Right kidney (tissue), 9 donors: ENCODE measurements at places on chromosomes 12 and 14.

DNA sequence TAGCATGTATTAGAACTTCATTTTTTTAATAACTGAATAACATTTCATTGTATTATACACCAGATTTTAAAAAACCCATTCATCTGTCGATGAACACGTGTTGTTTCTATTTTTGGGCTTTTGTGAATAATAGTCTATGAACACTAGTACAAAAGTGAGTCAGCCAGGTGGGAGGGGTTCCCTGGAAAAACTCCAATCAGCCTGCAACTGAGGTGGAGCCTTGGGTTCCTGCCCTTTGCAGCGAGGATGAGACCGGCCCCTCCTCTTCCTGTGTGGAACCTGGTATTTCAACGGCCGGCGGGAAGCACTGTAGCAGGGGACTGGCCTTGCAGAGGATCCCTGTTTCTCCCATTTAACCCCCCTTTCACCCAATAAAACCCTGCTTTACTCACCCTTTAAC, 56.1 kb downstream of the LMNTD1 start:
- DNase-seq = no peak

- DNase-seq = no peak
Measured at GRCh38 chr14:31864937-31865855, 211.9 kb upstream of the ARHGAP5 start.

DNA sequence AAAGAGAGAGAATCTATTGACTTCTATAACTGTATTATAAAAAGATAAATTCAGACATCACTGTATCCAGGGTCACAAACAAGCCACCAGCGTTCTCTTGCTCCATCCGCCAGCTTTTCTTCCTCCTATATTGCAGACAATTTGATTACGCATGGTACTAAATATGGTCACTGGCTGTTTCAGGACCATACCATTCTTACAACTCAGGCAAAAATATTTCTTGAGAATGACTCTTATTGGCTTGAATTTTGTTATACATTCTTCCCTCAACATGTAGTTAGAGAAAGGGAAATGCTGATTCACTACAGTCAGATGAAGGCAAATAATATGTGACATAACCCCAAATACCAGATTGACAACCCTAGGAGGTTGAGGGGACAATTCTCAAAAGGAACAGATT, 101.3 kb downstream of the SLC6A15 start:
- DNase-seq = no peak

GRCh38 chr12:26939953-26940352, 1.7 kb downstream of the FGFR1OP2 start:
- no peak for DNase-seq

- DNase-seq = no peak
Measured at GRCh38 chr12:22223356-22223755, 111.2 kb downstream of the ST8SIA1 start.

- no peak for DNase-seq
Measured at GRCh38 chr12:89179245-89179644, 173.1 kb downstream of the DUSP6 start.

DNA sequence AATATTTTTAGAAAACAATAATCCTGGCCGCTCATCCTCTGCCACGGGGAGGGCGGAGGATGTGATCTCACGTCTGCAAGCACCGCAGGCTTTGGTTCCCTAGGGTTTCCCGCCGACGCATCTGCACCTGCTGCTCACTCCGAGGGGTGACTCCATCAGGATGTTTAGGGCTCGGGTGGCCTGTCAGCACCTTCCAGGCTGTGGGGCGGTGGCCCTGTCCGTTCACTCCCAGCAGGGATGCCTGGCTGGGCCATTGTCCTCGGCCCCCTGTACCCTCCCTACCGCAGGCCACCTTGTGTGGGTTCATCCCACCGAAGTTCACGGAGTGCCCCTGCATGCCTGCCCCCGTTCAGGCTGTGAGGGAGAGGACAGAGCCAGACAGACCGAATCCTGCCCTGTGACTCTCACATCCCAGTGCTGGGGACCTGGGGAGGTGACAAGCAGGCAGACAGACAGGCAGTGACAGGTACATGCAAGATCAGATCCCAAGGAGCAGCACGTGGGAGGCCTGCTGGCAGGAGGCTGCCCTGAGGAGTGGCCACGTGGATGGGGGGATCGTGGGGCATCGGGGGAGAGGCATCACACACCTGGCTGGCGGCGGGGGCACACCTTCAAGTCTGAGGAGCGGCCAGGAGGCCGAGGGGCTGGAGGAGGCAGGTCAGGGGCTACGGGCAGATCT, 112.6 kb downstream of the ADGRD1 start:
- no peak for DNase-seq

DNA sequence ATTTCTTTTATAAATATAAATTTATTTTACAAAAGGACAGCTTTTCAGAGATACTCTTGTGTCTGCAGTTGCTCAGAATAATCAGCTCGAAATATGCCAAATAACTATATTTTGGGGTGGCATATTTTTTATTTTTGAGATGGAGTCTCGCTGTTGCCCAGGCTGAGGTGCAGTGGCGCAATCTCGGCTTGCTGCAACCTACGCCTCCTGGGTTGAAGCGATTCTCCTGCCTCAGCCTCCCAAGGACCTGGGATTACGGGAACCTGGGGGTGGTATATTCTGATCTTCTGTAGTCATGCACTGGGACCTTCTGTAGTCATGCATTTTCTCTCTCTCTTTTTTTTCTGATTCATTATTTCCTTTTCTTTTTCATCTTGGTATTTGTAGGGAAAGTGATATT, 135.0 kb upstream of the AMIGO2 start:
- no peak for DNase-seq

DNA sequence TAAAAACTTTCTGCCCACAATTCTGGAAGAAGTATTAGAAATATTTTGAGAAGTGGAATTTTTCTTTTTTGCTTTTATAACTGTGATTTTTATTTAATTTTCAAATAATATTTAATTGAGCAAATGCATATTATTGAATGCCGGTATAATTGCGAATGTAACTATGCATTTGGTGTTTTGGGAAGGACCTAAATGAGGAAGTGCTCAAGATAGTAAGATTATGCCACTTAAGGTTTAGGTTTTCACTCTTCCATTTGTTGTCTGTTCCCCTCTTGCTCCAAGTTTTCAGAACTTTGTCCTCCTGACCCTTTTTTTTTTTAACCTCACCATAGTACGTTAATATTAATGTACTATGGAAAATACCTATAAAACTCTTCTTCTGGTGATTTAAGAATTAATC, 85.8 kb downstream of the KIAA0586 start:
- no peak for DNase-seq

DNA sequence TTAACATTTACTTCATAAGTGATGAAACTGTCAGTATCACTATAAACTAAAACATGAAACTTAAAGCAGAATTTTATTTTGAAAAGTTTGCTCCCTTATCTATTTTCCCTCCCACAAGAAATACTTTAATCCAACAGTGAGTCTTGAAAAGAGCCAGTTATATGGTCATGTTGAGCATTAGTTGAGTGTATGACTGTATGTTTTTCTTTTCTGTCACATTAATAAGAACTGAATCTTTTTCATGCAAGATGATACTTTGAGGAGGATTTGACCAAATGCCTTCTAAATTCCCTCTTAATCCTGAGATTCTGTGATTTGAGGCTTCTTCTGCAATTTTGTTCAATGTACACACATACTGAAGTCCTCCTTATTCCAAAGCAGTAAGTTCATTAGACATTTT, 33.7 kb upstream of the YARS2 start:
- DNase-seq = no peak

DNA sequence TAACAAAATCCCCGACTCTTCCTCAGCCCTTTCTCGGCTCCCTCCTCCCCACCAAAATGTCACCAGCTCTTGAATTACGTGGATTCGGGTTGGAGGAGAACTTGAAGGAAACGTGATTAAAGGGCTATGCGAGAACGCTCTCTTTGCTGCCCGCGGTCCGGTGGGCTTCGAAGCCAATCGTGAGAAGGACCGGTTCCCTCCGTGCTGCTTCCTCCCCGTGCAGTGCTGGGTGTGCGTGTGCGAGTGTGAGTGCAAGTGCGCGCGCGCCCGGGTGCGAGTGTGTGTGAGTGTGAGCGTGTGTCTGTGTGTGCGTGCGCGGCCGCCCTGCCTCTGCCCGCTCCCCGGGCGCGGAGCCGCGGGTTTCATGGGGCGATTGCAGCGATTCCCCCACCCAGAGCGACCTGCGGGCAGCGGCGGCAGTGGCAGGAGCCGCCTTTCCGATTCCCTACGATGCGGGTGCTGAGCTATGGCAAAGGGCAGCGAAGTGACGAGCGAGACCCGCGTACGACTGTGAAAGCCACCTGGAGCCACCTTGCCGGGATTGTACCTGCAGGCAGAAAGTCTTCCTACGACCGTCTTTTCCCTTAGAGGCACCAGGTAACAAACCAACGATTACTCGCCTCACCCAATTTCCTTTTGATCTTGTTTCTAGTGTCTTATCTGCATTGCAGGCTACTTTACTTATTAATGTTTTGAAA, 1.4 kb downstream of the LRFN5 start:
- DNase-seq = peak; percentile 78

DNA sequence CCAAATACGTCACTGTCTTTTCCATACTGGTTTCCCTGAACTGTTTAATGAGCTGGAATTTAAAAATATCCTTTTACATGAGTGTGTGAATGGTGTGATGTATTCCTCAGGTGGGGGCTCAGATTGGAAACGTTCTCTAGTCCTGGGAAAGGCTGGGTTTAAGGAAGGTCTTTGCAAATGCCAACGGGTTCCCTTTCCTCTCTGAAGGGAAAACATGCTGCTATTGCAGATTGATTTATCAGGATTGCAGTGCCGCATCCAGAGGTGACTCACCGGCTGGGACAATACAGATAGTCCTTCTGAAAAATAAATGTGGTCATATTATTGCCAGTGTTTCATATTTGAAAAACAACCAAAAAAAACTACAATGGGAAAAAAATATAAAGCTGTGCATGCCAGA, 193.1 kb upstream of the FLRT2 start:
- DNase-seq = no peak

- no peak for DNase-seq
Measured at GRCh38 chr14:34662561-34663088, 32.7 kb upstream of the SNX6 start.
